AG09309 (cell line): ENCODE measurements at places on chromosomes 7 and 10.
A peak's percentile ranks its signal among the peaks of the same experiment; 100 is the strongest.

GRCh38 chr10:91593366-91593765, 39.5 kb downstream of the PPP1R3C start:
- no peak for DNase-seq

- DNase-seq: no peak
Observed at GRCh38 chr7:151924508-151924907, 31.7 kb upstream of the GALNTL5 start.

DNA sequence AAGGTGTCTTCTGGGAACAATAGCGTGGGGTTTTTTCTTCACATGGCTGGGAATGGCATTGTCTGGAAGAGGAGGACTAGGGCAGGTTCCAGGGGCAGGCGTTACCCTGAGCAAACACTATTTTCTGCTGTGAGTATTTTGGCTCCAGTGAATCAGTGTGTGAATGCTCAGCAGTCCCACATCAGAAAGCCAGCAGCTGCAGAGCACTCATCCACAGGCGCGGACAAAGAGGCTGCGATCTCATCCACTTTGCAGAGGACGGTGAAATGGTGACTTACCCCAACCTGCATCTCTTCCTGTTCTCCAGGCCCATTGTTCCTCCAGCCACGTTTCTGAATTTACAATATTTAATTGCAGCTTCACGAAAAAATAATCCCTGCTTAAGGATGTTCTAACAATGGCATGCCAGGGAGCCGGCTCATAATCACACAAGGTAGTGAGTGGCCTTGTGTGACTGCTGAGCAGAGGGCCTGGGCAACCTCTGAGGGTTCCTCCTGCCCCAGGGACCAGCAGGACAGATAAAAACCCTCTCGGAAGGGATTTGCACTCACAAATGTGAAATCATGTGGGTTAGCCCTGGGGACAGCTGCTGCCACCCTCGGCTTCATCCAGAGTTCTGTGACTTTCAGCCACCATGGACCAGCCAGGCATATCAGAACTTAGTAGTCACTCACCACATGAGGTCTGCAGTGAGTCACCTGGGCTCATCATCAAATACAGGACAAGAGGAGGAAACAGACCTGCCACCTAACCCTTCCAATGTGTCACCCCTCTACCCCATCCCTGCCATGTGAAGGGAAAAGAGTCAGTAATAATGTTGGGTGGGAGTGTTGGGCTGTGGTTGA, 65.0 kb upstream of the EN2 start:
- DNase-seq: no peak

- DNase-seq: no peak
Observed at GRCh38 chr7:142916508-142916907, 17.0 kb downstream of the TRPV5 start.

DNA sequence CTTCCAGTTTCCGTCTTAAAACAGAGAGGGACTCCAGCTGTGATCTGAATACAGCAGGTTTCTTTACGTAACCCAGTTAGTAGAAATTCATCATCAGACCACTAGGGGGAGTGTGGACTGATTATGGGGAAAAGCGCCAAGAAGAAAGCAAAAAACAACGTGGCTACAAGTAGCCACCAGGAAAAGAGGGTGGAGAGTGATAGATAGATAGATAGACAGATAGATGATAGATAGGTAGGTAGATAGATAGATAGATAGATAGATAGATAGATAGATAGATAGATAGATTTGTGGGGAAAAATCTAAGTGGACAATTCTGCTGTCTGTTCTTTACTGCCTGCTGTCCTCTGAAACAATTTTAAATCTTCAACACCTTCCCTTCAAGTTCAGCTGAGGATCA, 12.7 kb upstream of the AKR1B10 start:
- DNase-seq: peak; percentile 46

DNA sequence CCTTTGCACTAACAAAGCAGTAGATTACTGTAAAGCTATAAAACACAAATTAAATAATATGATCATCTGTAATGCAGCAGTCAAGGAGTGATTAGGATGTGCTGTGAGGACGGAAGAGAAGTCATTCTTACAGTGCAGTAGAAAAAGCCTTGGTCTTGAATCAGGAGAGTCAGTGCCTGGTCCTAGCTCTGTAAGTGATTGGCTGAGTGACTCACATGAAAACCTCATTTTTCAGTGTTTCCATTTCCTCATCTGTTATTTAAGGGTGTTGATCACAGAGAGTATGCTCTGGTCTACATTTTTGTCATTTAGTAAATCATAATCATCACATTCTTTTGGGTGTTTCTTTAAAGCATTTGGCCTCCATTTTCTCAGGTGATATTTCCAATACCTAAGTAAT, 717.8 kb downstream of the LRMDA start:
- DNase-seq: no peak

DNA sequence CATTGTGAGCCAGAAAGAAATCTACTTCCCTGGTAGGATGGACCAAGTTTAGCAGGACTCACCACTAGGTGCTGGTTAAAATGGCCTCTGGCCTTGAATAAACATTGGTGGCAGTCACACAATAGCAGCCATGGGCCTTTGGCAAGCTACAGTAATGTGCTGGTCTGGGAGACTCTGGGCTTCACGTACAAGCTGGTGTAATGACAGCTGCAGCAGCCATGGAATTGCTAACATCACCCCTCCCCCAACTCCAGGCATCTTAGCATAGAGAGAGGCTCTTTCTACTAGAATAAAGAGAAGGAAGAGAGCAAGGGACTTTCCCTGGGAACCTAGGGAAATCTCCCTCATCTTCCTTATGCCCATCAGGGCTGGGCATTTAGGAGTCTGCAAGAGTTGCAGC, 205.1 kb upstream of the SEMA3A start:
- DNase-seq: no peak

DNA sequence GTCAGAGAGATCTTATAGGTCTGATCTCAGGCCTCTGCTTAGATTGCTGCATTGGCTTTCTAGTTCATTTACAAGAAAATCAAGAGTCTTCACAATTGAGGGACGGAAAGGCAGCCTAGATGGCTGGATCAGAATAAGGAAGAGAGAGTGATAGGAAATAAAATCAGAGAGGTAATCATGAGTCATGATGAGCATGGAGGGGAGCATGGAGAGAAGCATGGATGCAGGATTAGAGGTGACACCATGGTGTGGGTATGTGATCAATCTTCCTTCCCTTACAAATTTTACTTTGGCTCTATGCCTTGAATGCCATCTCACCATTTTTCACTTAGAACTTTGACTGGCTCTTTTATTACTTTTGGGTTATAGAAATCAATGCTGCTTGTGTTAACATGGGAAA, 1.4 kb downstream of the BCCIP start:
- DNase-seq: no peak

- DNase-seq: no peak
Observed at GRCh38 chr10:58894929-58895328, 281.5 kb upstream of the PHYHIPL start.

GRCh38 chr10:133087679-133088178, at the start of gene ADGRA1:
TSS of gene ADGRA1 (plus strand) at chr10:133087924. CDS start at chr10:133088910, 986 bp downstream.
- no peak for DNase-seq

- peak; percentile 20 for DNase-seq
Observed at GRCh38 chr10:35328404-35329037, 7.8 kb upstream of the CCNY start.

- no peak for DNase-seq
Observed at GRCh38 chr7:150385302-150385723, 6.2 kb downstream of the ZNF775 start.

DNA sequence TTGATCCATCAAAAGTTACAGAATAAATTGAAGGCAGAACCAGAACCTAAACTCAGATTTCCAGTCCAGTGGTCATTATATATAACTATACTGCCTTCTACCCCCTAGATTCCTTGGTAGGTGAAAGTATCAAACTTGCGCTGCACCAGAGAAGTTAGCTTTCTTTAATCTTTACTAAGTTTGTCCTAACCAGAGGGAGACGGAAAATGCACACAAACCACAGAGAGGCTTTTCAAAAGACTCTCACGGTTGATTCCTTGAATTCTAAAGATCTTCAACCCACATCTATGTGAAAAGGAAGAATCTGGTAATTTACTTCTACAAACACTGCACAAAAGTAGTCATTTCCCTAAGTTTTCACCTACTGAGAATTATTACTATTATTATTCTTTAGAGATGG, 18.2 kb upstream of the KIAA1549 start:
- no peak for DNase-seq

DNA sequence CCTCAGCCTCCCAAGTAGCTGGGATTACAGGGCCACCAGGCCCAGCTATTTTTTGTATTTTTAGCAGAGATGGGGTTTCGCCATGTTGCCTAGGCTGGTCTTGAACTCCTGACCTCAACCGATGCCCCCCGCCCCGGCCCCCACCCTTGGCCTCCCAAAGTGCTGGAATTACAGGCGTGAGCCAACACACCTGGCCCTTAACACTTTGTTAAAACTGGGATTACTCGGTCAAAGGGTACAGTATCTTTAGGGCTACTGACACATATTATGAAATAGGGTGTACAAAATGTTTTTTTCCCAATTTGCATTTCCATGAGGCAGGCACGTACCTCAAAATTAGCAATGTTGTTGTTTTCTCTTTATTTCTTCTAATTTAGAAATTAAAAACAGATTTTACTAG, 11.5 kb downstream of the NUDT5 start:
- no peak for DNase-seq

DNA sequence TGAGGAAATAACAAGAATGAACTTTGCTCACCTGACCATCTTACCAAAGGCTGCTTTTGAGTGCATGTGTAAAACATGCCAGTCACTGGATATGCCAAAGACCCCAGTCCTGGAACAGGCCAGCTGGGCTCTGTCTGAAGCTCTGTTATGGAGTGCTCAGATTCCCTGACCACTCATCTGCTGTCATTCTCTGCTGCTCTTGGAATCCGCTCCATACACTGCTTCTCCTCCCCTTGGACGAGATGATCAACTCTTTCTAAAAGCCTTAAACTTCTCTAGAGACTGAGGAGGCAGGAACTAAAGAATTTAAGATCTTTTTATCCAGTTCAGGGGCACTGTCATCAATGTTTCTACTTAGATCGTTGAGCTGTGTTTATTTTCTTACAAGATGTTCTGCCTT, 100.2 kb downstream of the SPAG6 start:
- DNase-seq: no peak

DNA sequence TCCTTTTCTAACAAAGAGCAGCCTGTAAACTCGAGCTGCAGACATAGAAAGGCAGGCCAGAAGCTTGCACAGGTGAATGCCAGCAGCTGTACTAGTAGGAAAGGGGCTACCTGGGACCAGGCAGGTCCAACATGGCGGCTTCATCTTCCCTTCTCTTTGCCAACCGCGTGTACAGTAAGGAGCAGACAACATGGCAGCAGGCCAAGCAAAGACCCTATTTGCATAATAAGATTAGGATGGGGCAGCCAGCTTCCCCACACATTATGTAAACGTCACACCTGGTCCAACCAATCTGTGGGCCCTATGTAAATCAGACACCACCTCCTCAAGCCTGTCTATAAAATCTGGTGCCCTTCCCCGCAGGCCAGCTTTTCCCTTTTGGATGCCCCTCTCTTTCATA, 1186.5 kb upstream of the AUTS2 start:
- DNase-seq: no peak

DNA sequence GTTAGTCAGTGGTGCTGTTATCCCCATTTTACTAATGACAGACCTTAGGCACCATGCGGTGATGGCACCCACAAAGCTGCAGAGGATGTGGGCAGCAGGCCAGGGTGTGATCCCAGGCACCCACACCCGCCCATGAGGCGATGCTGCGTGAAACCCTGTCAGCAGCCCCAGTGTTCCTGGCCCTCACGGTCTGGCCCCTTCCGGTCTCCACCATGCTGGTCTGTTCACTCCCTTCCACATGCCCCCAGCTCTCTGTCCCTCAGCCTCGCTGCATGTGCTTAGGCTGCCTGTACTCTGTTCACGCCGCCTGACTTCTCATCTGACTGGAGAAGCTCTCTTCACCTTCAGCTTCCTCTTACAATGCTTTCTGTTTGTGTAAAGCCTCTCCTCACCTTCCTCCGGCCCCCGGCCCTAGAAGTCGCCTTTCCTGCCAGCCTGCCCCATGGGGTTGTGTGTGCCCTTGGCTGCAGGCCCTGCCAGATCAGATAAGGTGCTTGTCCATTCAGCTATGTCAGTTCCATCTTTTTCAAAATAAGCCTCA, 17.6 kb upstream of the ORAI2 start:
- no peak for DNase-seq

DNA sequence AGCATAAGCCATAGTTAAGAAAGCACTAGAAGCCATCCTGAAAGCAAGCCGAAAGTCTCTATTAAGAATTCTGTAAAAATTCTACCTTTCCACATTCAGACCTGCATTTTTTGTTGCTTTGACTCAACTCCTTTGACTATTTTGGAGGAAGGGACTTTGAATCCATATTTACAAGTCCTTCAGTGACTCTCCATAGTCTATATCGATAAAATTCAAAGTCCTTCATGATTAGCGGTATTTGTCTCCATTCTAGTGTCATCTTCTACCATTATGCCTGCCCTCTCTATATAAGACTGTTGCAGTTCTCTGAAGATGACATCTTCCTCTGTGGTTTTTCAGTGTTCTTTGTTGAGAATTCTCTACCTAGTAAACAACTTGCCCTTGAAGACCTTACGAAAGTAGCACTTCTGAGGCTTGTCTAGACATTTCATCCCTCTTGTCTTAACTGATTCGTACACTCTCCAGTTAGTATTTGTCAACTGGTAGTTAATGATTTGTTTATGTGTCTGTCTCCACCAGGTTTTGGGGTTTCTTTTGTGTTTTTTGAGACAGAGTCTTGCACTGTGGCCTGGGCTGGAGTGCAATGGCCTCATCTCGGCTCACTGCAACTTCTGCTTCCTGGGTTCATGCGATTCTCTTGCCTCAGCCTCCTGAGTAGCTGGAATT, 1.7 kb downstream of the CCSER2 start:
- DNase-seq: no peak

DNA sequence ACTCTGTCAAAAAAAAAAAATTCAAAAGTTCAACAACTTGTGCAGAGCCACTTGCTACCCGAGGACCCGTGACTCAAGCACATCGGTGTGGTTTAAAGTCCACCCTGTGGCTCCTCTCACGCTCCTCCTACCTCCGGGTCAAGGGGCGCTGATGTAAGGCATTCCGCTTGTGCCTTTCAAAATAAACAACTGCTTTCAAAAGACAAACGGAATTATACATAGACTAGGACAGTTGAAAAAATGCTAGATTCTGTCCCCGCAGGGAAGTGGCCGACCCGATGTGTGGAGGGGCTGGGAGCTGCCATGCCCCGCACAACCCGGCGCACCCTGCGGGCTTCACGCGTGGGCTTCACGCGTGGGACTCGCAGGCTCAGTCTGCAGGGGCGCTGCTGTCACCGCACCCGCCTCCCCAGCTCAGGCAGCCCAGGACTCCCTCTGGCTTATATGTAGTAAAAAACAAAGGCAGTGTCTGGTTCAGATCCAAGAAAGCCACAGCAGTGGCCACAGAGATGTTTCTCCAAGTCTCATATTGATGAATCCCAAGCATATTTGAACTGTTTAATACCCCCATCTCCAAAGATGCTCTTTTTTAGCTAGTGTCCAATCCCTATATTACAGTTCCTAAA, 239.7 kb upstream of the INHBA start:
- no peak for DNase-seq
